ENCODE measurements at places on chromosomes 11 and 22.

GRCh38 chr11:19722702-19723101 lies 10.1 kb downstream of the NAV2 start:
- no peak for DNase-seq

DNA sequence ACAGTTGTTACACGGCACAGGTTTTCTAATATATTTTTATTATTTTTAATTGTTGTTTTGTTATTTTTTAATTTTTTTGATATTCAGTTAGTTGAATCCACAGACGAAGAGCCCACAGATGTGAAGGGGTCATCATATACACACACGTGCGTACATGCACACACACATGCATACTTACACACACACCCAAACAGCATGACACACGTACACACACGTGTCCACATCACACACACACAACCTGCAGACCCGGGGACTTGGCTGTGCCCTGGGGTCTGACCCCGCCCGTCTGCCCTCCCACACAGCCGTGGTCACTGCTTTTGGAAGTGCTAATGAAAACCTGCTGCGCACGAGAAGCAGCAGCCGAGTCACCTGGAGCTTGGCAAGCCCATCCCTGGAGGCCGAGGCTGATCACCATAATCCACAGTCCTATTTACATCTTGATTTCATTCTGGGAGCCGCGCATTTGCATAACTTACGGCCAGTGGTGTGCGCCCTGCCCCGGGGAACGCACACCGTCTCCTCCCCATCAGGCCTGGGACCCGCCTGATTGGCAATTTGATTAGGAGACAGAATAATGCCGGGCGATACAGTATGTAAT lies 110.3 kb downstream of the BRD1 start:
- no peak for DNase-seq

- no peak for DNase-seq
These were observed 1.5 kb downstream of the ADAMTS8 start for GRCh38 chr11:130426837-130427341.

GRCh38 chr11:128501632-128502549 lies 85.5 kb downstream of the ETS1 start:
- no peak for DNase-seq

DNA sequence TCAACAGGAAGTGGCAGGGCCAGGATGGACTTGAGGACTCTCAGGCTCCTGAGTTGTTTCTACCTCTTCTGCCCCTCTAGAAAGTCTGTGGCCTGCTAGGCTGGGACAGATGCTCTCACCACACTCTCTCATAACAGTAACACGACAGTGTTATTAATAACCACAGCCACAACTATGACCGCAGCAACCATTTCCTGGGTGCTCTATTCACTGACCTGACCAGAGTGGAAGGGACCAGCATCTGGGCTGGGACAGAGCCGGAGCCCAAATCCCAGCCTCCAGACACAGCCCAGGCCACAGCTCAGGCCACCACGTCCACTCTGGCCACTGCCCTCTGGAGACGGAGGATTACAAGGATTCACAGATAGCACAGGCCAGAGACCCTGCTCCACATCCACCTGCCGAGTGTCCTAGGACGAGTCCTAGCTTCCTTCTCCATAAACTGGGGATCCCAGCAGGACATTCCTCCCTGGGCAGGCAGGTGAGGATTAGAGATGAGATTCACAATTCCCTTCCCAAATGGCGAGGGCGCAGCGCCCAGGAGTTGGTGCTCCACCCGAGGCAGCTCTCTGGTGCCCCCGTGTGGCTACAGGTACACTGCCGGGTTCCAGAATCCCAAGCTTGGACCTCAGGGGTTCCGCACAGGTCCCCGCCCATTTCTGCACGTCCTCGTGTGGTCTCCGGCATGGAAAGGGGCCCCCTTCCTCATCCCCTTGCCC lies 7.1 kb downstream of the PNPLA5 start:
- DNase-seq = no peak

GRCh38 chr11:132314911-132315455 lies 944.6 kb downstream of the NTM start:
- no peak for DNase-seq

GRCh38 chr22:35218079-35218478 lies 39.2 kb upstream of the HMGXB4 start:
- DNase-seq = no peak

GRCh38 chr11:34604145-34604544 lies 16.7 kb upstream of the EHF start:
- DNase-seq = no peak

GRCh38 chr22:41826430-41827383 lies 6.2 kb upstream of the SREBF2 start:
- DNase-seq = no peak

DNA sequence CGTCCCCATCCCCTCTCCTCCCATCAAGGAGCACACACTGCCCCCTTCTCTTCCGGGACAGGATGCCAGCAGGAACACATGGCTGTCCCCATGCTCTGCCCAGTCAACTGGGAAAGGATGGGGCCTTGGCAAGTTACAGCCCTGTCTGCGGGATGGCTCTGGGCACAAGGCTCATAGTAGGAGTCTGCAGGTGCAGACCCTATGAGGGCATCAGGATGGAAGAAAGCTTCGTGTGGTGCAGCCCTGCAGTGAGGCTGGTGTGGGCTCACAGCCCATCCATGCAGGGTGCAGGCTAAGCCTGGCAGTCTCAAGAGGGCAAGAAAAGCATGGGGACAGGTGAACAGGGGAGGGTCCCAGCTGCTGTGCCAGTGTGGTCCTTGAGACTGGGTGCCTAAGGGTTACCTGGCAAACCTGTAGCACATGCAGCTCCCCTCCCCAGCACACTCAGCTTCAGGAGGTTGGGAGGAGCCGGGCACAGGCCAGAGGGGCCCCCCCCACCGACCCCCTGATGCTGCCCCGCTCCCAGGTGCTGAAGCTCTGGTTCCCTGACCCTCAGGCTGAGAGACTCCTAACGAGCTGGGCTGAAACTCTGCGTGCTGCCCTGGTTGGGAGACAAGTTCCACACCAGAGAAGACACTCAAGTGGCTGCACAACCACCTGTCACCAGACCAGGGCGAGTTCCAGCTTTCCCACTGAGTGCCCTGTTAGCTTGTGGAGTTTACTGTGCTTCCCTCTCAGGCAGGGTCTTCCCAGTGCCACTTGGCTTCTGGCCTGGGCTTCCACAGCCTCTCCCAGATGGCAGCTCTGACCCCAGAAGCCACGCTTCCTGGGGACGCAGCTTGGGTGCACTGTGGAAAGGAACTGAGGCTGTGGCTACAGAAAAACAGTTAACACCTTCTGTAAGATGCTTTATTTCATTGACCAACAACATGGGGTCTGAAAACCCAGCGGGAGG lies 3.3 kb upstream of the SCARF2 start:
- DNase-seq = no peak

GRCh38 chr22:31605851-31606585 lies 56.0 kb downstream of the PISD start:
- peak; percentile 52 for DNase-seq

DNA sequence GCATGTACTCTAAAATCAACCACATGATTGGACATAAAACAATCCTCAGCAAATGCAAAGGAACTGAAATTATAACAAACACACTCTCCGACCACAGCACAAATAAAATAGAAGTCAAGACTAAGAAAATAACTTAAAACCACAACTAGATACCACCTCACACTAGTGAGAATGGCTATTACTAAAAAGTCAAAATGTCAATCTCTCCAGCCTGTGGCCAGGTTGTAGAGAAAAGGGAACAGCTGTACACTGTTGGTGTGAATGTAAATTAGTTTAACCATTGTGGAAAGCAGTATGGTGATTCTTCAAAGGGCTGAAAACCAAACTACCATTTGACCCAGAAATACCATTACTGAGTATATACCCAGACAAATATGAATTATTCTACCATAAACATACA lies 1025.7 kb upstream of the TENM4 start:
- DNase-seq = no peak

DNA sequence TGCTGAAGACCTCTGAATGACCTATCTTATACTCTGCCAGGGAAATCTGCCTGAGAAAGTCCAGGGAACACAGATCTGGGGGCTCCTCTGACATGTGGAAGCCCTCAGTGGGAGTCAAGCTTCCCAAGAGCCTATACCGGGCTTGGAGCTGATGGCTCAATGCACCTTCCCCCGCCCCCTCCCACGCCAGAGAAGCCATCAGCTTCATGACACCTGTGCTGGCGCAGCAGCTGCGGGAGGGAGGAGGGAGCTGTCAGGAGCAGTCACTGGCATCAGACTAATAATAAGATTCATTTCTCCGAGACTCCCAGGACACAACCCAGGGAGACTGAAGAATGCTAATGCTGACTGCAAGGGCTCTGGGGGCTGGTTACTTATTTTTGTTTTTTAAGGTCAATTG lies 47.8 kb downstream of the SPATA19 start:
- DNase-seq = no peak

- DNase-seq = no peak
These were observed 11.0 kb downstream of the PTPRJ start for GRCh38 chr11:47991266-47991830.

- no peak for DNase-seq
These were observed 4.3 kb downstream of the LRFN4 start for GRCh38 chr11:66861038-66861773.

DNA sequence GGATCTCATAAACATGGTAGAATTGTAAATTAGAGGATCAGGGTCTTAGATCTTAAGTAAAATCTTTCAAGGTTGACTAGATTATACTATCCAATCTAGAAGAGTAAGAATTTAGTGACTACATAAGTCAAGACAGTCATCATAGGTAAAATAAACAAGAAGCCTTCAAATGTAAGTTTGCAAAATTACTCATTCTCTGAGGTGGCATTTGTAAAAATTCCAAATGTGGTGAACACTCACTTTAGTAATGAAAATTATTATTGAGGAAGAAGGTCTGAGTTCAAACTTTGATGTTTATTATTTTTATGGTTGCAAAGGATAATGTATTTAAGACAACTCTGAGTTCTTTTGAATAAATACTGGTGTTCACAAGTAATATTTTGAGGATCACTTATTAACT lies 4.6 kb downstream of the HYLS1 start:
- DNase-seq = no peak

- no peak for DNase-seq
These were observed 52.8 kb downstream of the MYH9 start for GRCh38 chr22:36334821-36335603.

GRCh38 chr22:38613588-38613987 lies 42.6 kb downstream of the FAM227A start:
- no peak for DNase-seq

GRCh38 chr11:60235321-60235720 lies 7.6 kb downstream of the MS4A4E start:
- no peak for DNase-seq

DNA sequence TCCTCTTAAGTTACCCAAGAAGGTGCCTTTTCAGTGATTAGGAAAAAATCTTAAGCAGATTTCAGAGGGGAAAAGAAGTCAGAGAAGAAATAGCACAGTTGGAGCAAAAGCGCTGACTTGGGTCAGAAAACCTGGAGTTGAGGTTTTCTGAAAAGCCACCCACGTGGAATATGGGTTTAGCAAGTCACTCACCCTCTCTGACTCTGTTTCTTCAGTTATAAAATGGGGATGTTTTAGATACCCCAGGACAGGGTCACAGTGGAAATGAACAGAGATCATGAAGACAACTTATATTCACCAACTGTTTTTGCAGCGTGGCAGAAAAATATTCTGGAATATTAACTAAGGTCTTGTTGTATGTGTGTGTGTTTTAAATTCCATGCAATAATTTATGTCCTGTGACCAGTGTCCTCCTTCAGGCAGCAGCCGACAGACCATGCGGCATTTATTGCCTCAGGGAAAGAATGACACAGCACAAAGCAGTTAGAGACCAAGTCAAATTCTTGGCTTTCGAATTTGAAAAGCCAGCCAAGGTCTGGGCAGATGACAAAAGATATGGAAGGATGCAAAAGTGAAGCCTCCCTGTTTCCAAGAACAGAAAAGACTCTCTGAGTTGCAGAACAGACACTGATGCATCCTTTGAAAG lies 119.9 kb downstream of the MIAT start:
- DNase-seq = no peak

DNA sequence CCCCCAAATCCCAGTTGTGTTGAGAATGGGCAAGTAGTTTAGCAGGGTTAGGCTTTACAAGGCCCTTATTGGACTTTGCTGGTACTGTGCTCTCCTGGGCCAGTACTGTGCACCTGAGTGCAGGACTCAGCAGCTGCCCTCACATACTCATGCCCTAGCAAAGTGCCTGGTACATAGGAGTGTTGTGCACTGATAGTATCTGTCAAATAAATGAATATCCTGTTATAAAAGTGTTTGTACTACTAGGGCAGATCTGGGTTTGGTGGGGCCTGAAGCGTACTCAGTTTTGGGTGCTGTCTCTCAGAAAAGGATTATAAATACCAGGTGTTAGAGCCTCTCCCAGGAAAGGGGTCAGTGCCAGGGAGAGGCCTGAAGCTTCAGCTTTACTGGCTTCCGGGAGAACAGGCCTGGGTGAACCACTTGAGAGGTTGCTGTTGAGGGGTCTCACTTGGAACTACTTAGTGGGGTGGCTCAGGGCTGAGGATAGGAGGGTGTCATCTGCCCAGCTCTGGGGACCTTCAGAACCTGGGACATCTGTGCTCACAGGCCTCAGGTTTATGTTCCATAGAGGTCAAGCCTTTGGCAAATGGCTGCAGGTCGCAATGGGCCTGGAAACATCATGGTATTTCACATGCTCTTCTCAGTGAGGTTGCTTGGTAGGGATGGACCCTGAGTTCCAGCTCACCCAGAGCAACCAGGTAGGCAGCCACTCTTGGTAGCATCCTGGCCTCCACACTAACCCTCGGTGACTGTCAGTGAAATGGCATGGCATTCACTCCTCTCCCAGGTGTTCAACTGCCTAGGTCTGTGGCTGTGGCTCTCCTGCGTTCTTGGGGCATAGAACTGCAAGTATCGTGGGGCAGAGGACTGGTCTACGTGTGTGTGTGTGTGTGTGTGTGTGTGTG lies 106.1 kb downstream of the ZBTB16 start:
- no peak for DNase-seq

- DNase-seq = peak; percentile 47
These were observed 8.5 kb downstream of the CCDC88B start for GRCh38 chr11:64348383-64349024.

DNA sequence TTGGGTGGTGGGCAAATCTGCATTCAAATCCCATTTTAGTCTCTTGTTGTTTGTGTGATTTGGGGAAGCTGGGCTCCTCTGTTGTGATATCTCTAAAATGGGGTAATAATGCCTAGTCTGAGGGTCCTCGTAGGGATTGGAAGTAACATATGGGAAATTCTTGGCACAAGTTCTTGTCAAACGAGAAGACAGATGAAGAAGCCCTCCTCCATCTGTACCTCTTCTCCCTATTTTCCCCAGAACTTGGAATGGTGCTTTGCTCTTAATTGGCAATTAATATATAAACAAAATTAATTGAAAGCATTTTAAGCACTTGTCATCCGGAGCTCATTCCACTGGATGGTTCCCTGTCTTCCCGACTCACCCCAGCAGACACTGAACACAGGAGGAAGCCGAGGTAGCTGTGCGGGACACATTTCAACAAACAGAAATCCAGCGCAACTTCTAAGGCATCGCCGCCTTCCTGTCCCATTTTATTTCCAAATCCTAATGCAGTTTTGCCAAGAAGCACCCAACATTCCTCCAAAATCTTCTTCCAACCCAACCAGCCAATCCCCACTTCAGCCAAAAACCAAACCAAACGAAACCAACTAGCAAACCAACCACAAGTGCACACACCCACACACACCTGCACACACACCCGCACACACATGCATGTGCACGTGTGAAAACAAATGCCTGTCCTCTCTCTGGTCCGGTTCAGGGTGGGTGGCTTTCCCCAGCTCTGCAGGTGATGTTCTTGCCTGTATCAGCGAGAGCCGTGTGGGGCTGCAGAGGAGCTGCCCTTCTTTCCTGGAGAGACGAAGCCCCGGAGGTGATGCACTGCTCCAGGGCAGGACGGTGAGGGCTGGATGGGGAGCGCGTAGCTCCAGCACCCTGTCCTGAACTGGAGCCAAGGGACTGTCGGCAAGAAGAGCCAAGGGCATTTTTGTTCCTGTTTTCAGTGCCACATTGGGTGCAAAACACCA lies 100.8 kb upstream of the B3GAT1 start:
- no peak for DNase-seq

All from cerebellar nuclear complex (tissue), 1 donor.